GF-D8 (cell line): ENCODE measurements at places on chromosomes 7 and 10.
A peak's percentile ranks its signal among the peaks of the same experiment; 100 is the strongest.

- no peak for DNase-seq
Measured at GRCh38 chr10:93357680-93358079, 124.5 kb downstream of the MYOF start.

DNA sequence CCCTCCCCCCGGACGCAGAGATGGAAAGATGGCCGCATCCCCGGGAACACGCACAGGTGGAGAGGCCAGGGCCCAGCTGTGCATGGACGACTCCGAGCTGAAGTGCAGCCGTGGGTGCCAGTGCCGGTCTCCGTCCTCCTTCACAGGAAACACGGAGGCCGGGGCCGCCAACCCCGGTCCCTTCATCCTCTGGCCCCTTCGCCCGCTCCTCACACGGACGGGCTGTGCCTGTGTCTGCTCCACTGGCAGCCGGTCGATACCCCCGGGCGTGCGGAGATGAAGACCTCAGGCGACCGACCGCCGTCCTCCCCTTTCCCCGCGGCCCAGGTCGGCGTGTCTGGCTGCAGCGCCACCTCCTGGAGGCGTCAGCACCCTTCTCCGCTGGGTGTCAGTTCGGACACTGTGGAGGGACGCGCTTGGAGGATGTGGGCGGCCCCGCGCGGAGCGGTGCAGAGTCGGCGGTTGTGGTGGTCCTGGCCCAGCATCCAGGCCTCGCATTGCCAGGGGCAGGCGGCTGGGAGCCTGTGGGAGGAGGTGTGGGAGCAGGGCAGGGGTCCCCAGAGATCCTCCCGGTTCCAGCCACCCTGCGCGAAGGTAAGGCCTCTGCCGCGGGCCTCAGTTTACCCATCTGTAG is 9.9 kb downstream of the ZNF511 start:
- peak; percentile 7 for DNase-seq

- no peak for DNase-seq
Measured at GRCh38 chr10:133399123-133399601, 5.2 kb downstream of the MTG1 start.

DNA sequence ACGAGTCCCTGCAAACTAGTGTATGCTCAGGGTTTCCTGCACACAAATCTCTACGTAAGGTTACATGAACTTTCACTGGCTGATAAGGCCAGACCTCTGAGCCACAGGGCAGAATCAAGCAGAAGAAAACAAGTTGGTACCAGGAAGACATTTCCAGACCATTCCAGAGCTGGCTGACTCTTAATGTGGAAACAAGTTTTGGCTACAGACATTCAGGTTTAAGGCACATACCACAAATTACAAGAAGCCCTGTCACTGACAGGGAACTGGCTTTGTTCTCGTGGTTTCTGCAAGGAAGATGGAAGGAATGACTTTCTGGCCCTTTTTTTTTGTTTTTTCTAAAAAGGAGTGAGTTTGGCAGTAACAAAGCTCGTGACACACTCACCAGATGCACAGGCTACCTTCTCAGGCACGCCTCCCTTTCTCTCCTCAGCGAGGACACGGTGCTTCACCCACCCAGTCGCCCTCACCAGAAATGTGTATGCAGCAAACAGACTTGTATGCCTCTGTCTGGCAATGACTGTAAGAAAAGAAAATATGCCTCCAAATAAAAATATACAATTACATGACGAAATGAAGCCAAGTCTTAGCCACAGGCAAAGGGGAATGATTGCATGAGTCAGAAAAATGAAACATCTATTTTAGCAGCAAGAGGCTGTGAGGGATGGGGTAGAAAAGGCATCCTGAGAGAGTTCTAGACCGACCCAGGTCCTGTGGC is 22.6 kb downstream of the PLAC9 start:
- DNase-seq, result no peak

DNA sequence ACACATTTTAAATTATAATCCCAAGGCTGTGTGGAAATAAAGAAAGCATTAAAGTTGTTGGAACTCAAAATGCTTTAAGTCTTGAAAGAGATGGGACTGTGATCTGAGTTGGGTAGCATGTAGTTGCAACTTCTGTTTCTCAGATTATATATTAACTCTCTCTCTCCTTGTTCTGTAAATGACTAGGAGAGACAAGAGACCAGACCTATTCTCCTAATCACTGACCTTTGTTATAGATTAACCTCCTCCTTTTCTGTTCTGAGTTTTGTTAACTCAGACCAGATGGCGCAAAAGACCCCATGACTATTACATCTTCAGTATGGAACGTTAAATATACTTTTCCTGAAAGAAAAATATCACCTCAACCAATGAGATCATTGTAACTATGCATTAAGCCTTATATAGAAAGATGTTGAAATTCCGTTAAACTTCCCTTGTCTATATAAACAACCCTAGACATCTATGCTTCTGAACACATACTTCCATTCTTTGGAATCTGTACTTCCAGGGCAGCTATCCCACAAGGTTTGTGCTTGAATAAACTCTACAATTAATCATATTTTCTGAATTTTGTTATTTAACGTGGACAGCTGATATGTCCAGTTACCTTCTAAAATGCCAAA is 143.5 kb upstream of the TRIM24 start:
- no peak for DNase-seq

GRCh38 chr7:98281757-98282606 is 496 bp downstream of the BRI3 start:
- no peak for DNase-seq

GRCh38 chr7:8082762-8083161 is 114.2 kb downstream of the GLCCI1 start:
- no peak for DNase-seq

DNA sequence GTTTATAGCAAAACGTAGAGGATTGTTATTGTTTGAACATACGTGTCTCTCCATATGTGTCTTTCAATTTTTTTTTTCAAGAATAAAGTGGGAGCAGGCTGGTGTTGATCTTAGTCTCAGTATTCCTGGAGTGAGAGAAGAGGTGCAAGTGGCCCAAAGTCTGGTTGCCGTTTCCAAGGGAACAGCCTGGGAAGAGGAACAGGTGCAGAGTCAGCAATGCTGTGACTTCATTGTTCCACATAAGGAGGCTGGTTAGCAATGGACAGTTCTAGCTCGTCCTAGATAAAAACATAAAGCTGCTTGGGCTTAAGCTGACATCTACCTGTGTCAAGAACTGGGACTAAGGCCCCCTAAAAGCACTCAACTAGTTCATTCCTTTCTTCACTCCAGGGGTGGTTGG is 626.6 kb upstream of the TPK1 start:
- no peak for DNase-seq
